ENCODE measurements at places on chromosomes 11 and 22. TPM values are rescaled to one million over a fixed set of nuclear protein-coding genes. Genes with fewer than 3 reads are reported as not detected.

Gene CYP2D6
- total RNA-seq, result 0.36 TPM

Gene SCN2B
- total RNA-seq, result not detected

Gene SLC22A12
- not detected for total RNA-seq

Gene JRKL
- 8.5 TPM for total RNA-seq

Gene VWCE
- total RNA-seq, result 6.2 TPM

Gene CHRDL2
- total RNA-seq, result not detected

Gene KRTAP5-11
- total RNA-seq, result not detected

Gene OR52E8
- total RNA-seq, result not detected

Gene SGSM1
- total RNA-seq, result not detected

Gene ISX
- total RNA-seq, result not detected

Gene SHISA8
- total RNA-seq, result not detected

Gene MMP8
- under 0.01 TPM for total RNA-seq

Gene MUC2
- not detected for total RNA-seq

Gene DNAJB13
- total RNA-seq, result not detected

Gene INS
- total RNA-seq, result not detected

Gene ALX4
- 0.29 TPM for total RNA-seq

Gene HBB
- not detected for total RNA-seq

Gene MUC5B
- total RNA-seq, result not detected

Gene SCN4B
- total RNA-seq, result 0.36 TPM

Gene RIMBP3B
- total RNA-seq, result 0.29 TPM

Gene TPP1
- total RNA-seq, result 120 TPM

Gene BIRC2
- 76.0 TPM for total RNA-seq

Gene PARVB
- 29.3 TPM for total RNA-seq

All from osteoblast (primary cell).